Stromal cell of bone marrow (primary cell): ENCODE measurements at places on chromosomes 5 and 9.
A peak's percentile ranks its signal among the peaks of the same experiment; 100 is the strongest.

- no peak for DNase-seq
Measured at GRCh38 chr5:87898574-87898973, 370.1 kb downstream of the TMEM161B start.

DNA sequence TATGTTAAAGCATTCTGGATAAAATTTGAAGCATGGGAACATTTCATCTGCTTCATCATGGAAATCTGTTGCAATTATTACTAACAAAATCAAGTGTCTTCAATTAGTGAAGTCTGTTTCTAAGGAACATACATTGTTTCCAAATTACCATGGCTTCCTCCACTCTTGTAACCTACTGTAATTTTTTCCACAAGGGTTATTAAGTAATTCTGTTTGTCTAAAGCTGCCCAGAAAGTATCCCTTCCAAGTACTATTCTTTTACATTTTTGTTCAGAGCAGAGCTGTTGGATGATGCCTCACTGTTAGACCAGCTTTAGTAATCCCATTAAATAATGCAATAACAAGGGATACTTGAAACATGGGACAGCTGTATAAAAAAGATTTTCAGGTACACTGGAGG, 483.5 kb upstream of the CD180 start:
- DNase-seq = peak; percentile 22

GRCh38 chr9:112059966-112060320, 115.2 kb downstream of the SUSD1 start:
- DNase-seq = no peak

DNA sequence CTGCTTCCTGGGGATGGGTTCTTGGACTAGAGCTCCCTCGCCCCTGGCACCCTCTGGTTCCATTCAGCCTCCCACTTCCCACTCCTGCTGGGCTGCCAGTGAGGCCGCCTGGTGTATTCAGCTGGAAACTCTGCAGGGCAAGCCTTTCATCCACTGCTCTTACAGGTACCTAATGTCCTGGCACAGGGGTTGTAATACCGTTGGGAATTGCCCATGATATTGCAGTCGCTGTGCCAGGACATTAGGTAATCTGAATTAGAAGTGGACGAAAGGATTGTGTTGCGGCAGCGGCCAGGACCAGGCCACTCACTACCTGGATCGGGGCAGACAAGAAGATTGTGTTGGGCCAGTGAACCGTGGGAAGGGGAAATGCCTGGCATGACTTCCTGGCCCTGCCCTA, 13.1 kb downstream of the TMOD1 start:
- no peak for DNase-seq

- DNase-seq = no peak
Measured at GRCh38 chr5:38532165-38532669, 24.2 kb downstream of the LIFR start.
